PC-9 (cell line): ENCODE measurements at places on chromosomes 13 and 19. TPM values are rescaled to one million over a fixed set of nuclear protein-coding genes. Genes with fewer than 3 reads are reported as not detected.

REEP6 gene
- total RNA-seq: 34.3 and 39.5 TPM in 2 replicates

DNA sequence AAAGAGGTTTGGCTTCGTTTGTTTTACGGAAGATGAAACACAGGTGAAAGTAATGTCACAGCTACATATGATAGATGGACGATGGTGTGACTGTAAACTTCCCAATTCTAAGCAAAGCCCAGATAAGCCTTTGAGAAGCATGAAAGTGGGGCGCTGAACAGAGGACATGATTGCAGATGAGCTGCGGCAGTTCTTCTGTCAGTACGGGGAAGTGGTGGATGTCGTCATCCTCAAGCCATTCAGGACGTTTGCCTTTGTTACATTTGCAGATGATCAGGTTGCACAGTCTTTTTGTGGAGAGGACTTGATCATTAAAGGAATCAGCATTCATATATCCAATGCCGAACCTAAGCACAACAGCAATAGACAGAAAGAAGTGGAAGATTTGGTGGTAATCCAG, 111.5 kb upstream of the DIAPH3 start:
- DNase-seq: no peak

DNA sequence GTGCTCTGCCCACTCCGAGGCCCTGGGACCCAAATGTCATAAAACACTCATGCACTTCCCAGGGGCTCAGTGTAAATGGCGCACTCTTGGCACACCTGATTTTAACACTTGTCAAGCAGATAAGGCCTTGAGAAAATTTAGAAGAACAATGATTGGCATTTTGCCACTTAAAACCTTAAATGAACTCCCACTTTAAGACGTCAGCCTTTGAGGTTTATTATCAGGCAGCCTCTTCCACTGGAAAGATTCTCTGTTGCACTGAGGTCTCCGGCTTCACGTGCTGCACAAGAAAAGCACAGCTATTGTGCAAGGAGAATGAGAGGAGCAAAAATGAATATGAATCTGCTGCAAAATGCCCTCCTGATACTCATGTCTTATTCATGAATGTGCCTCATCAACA, 38.5 kb upstream of the ATP11A start:
- no peak for DNase-seq

- DNase-seq: peak; percentile 6
These were observed 187.8 kb downstream of the LHFPL6 start for GRCh38 chr13:39415008-39415802.

DNA sequence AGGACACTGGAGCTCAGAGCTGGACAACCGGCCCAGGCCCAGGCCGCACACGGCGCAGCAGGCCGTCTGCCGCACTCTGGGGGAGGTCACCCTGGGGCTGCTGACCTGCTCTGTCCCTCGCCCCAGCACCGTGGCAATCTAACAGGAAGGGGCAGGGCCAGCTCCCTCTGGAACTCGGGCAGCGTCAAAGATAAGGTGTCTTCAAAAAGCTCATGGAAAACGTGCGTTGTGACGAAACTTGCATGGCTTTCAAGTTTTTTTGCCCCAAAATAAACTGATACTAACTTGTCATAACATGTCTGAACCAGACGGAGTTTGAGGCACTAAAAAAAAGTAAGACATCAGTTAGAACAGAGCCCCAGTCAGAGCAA, 12.2 kb upstream of the ATP8B3 start:
- DNase-seq: no peak

DNA sequence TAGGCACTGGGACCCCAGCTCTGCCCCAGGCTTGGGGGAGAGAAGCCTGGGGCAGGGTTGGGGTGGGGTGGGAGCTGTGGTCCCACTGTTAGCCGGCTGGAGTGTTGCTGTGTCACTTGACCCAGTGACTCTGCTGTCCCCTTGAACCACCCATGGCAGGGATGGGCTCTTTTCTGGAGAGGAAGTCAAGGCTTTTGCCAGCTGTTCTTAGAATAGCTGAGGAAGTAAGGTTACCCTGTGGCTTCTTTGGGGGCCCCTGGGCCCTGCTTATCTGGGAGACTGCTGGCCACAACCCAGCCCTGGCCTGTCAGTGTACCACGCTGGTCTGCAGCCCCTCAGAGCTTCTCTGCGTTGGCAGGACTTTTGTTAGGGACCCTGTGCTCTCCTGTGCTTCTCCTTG, 9.1 kb downstream of the PNPLA6 start:
- DNase-seq: no peak

GRCh38 chr13:102935896-102936321, 90.1 kb downstream of the ERCC5 start:
- no peak for DNase-seq

MBD3L2 gene
- not detected in 2 replicates for total RNA-seq

GRCh38 chr13:94607056-94607455, 5.4 kb downstream of the GPR180 start:
- DNase-seq: no peak

- no peak for DNase-seq
These were observed 8.0 kb downstream of the ZSCAN22 start for GRCh38 chr19:58334691-58335249.

DNA sequence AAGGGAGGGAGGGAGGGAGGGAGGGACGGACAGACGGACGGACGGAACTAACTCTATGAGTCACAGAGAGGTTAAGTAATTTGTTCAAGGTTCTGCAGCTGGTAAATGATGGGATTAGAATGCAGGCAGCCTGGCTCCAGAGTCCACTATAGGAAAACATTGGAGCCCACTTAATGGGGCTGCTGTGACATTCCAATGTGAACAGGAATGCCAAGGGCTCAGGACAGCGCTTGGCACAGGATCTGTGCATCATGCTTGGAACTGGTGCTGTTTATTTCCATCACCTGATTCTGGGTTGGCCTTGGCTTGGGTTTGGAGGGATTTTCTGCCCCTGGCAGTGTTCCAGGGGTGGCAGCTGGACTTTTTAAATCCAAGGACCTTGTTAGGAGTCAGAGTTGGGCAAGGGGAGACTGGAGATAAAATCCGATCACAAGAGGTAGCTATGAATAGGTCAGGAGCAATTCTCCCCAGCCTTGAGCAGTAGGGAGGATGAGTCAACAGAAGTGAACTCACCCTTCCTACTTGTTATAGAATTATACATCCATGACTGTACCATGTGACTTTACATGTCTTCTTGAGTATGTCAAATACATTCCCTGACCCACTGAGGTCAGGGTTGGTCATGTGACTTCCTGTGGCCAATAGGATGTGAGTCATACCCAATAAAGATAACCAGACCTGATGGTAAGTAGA, 7.8 kb upstream of the HIF3A start:
- DNase-seq: no peak

DNA sequence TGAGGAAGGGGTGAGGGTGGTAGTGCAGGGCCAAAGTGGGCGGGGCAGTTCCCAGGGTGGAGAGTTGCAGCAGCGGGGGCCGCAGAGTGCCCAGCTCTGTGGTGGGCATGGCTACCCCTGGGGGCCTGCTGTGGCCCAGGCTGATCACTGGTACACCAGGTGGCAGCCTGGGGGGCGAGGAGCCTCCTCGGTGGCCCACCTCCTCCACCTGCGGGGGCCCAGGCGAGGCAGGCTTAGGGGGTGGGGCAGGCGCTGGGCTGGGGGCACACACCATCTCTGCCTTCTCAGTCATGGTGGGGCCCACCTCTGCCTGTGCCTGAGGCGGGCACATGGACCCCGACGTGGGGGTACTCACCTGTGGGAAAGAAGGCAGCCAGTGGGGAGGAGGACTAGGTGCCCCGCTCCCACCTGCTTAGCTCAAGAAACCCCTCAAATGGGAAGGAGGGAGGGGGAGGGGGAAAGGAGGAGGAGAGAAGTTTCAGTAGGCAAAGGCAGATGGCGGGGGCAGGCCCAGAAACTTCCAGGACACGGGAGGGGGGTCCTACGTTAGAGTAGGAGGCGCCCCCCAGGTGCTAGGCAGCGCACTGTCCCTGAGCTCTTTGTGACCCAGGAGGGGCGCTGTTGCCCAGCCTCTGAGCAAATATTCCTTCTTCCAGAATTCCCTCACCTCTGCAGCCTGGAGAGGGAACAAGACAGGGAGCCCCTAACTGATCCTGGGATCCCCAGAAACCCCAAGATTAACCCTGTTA, 1.6 kb downstream of the LYL1 start:
- no peak for DNase-seq

ZNF284 gene
- total RNA-seq: 1.9 and 2.0 TPM in 2 replicates

- no peak for DNase-seq
These were observed 47.5 kb downstream of the ANKRD10 start for GRCh38 chr13:110867380-110867779.

C5AR1 gene
- total RNA-seq: 8.5 and 10.8 TPM in 2 replicates

DNA sequence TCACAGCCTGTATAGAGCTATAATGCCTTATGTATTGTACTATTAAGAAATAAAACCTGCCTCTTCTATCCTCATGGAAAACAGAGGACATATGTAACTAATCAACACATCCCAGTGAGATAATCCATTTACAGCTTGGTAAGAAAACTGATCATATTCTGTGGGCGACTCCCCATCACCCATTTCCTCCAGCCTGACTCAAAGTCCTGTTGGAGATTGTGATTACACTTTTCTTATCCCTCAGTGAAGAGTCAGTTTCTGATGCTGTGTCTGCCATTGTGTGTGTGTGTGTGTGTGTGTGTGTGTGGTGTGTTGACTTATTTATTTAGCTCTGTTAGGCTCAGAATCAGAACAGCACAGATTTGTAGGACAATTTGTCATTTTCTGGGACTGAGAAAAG, 212.8 kb downstream of the FGF9 start:
- DNase-seq: no peak

GRCh38 chr19:15276620-15277215, 44.5 kb upstream of the EPHX3 start:
- DNase-seq: no peak

- DNase-seq: no peak
These were observed 172.7 kb downstream of the SLITRK1 start for GRCh38 chr13:83709426-83710132.

DNA sequence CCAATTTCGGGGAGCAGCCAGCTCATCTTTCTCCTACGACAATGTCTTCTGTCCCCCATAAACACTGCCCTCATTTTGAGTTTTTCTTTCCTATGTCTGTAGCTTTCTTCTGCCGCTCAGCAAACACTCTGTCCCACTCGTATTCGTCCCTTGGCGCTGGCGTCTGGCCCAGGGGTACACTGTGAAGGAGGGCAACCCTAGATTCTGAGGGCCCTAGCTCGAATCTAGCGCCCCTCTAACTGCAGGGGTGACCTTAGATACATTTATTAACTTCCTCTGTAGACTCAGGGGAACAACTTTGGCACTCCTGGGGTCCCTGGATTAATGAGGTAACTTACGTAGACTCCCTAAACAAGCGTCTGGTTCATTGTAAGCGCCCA, 677 bp upstream of the LRCH1 start:
- DNase-seq: no peak

DNA sequence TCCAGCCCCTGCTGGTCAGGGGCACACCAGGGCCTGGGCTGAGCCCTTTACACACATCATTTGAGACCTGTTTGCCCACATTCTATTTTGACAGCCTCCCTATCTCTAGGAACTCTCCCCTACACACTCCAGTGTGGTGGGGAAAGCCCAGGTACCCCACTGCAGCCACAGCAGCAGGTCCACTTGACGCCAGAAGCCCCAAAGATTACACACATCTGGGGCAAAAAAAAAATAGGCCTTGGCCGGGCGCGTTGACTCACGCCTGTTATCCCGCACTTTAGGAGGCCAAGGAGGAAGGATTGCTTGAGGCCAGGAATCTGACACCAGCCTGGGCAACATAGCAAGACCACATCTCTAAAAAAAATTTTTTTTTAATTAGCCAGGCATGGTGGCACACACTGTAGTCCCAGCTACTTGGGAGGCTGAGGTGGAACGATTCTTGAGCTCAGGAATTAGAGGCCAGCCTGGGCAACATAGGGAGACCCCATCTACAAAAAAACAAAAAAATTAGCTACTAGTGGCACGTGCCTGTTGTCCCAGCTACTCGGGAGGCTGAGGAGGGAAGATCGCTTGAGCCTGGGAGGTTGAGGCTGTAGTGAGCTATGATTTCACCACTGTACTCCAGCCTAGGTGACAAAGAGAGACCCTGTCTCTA, 18.0 kb upstream of the CD22 start:
- peak; percentile 49 for DNase-seq

GRCh38 chr19:1384478-1385110, 887 bp downstream of the NDUFS7 start:
- no peak for DNase-seq

DNA sequence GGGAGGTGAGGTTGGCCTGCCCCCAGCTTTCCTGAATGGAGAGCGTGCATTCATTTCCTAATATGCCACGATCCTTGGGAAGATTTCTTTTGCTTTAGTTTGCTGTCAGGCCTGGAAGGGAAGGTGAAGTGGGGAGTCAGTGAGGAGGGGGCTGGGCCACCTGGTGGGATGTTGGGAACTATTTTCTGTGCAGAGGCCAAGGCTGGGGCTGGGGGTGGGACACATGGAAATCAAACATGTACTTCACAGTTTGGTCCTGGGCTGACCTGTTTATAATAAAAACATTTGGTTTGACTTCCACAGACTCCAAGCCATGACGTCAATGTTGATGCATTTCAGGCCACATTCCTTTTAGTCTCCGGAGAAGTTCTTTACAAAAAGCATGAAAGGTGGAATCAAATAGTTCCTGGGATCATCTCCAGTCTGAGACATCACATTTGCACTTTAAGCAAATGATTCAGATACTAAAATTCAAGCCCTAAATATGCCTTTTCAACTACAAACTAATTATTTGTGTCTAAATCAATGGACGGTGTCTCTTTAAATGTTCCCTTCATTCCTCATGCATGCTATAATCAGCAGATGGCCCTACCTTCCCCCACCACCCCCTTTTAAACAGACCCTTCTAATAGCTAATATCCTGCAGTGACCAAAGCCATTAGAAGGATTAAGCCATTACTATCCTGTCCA, 41.5 kb upstream of the MEDAG start:
- no peak for DNase-seq

GRCh38 chr13:54317722-54318121, 1289.1 kb downstream of the OLFM4 start:
- DNase-seq: no peak

TMEM190 gene
- not detected in 2 replicates for total RNA-seq

DNA sequence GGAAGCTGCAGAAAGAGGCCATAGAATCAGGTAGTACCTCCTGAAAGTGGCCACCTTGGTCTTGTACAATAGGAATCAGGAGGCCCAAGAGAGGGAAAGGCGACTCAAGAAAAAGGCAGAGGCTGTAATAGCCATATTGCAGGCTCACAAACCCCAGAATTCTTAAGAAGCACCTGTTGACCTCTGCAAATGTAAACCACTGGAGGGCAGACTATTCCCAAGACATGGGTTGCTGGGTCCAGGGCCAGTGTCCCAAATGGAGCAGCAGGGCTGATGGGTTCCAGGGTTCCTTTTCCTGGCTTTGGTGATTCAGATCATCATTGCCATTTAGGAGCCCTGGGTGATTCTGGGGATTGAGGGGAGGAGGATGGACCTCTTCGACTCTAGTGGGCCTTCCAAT, 167.6 kb downstream of the B3GLCT start:
- DNase-seq: no peak

GRCh38 chr19:56321254-56321988, 6.8 kb upstream of the ZSCAN5A start:
- DNase-seq: no peak

TECR gene
- total RNA-seq: 212 and 294 TPM in 2 replicates
